DMS 273 treated with DMSO at 0.1 percent for 48 hours (cell line): ENCODE measurements at places on chromosomes 12 and 14.

DNA sequence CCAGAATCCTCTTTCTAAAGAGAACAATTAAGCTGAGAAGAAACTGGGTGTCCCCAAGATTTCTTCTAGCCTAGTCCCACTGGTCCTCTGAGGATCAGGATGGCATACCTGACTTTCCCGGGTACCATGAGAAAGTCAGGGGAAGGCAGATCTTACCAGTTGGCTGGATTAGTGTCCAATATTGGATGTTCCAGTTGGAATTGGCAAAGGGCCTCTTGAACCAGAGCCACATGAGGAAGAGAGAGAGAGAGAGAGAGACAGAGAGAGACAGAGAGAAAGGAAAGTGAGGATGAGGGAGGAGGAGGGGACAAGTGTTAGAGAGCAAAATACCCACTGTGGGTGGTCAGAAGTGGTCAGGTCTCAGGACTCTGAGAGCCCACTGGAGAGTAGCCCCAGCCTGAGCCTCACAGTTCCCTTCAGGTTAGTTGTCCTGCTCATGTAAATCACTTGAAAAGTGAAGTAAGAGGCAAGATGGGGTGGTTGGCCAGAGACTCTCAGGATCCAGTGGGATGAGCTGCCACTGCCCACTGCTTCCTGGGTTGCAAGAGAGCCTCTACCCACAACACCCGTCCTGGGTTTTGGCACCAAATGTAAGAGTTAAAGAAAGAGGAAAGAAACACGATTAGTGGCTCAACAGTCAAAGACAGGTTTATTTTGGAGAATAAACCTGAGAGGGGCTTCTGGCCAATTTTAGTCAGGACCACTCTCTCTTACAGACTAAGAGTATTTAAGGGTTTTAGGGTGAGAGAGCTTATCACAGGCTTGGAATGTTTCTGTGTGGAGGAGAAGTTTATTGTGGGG, 28.4 kb upstream of the A2M start:
- DNase-seq: no peak

DNA sequence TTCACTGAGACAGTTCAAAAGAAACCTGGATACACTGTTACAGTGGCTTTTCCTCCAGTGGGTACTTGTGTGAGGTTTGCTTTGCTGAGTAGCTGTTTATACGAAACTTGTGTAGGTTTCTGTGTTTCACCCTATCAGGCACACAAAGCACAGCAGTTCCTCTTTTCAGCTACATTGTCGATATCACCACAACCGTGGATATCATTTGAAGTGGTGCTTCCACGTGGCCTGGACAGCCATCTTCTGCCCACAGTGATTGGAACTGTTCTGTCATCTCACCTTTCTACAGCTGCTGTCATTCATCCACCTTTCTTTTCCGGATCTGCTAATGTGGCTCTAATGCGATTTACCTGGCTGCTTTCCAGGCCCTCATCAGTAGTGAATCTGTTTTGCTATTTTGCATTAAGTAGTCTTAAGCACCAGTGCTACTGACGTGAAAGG, 368.8 kb downstream of the SYT1 start:
- DNase-seq: no peak

- no peak for DNase-seq
Measured at GRCh38 chr12:104596134-104596799, 139.5 kb downstream of the CHST11 start.

DNA sequence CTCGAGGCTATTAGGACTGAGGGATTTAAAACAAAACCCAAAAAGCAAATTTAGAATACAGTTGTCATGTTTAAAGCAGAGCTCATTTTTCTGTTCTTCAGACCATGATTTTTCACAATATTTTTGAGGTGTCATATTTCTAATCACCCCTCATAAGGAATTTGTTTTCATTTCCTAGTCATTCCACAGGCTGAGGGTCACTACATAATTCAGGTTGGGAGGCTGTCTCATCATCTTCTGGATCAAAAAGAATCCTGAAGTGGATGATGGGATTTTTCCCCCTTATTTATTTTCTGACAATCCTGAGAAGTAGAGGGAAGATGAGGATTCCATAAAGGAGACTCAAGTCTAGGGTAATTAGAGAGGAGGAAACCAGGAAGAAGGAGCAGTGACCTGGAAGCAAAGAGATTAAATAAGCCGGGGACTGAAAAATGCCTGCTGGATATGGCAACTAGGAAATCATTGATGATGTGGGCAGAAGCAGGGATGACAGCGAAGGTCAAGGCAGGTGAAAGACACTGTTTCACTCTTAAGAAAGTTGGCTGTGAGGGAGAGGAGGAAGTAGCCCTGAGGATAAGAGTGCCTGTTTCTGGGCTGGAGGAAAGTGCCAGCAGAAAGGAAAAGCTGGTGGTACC, 9.0 kb upstream of the PCNX1 start:
- no peak for DNase-seq

GRCh38 chr14:32087173-32087861, 10.2 kb downstream of the ARHGAP5 start:
- DNase-seq: no peak

DNA sequence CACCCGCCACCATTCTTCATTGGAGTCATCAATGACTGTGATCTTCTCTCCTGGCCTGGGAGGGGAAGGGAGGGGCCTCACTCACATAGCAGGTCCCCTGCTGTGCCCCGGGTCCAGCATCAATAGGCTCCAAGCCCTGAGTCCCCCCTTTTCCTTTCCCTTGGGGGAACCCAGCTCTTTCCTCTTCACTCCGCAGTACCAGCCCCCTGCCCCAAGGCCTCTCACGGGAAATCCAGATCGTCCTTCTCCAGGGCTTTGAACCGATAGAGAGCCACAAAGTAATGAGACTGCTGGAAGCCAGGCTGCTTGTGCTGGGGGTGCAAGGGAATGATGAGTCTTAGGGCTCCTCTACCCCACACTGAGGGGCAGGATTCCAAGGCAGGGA, 6.7 kb downstream of the STAC3 start:
- DNase-seq: no peak

- DNase-seq: no peak
Measured at GRCh38 chr14:33307691-33308251, 369.1 kb downstream of the NPAS3 start.

DNA sequence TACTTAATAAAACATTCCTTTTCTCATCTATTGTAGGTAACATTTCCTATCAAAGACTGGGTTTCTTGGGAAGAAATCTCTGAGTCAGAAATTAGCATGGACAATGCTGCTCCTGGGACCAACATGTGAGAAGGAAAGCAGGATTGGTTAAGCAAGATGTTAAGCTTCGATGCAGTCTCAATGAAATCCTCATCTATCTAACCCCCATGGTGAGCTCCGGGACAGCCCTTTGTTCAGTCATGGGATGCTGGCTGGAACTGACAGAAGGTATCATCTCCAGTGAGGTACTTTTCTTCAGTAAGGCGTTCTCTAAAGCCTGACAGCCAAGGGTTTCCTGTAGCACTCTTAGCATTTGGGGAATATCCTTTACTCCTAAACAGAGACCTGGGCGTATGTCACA, 82.8 kb upstream of the SINHCAF start:
- no peak for DNase-seq

- no peak for DNase-seq
Measured at GRCh38 chr14:94237046-94237445, 56.0 kb downstream of the SERPINA10 start.

DNA sequence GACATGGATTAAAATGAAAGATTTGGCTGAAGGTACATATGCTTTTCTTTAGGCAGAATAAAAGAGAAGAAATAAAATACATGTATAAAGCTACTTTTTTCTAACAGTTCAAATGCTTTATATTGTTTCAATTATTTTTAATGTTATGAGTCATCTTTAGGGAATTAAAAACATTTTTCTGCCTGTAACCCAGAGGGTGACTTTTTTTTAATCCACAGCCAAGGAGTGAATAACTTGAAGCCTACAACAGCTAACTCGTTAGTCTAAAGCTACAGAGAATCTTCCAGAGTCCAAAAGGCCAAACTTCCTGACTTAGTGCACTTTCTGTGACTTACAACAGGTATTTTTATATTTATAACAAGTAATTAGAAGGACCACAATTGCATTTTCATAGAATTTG, 151.6 kb downstream of the SEC23A start:
- no peak for DNase-seq

- DNase-seq: no peak
Measured at GRCh38 chr12:113403435-113404415, at the start of gene SDS. Gene SDS (minus strand): TSS chr12:113403887. CDS start chr12:113399708, 4,179 bp downstream.

DNA sequence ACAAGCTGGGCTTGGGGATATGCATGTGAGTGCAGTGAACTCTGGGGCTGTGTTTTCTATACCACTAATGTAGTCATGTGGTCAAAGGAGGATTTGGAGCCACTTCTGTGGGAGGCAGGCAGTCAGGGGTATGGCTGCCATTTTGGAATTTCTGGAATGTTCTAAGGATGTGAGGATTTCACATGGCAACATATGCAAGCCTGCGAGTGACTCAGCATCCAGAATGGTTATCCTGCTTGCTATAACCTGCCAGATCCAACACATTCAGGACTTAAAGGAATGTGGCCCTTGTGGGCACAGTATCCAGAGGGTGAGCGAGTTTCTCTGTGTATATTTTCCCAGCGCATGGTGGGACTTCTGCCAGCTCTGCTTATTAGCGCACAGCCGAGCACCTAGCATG, 249.2 kb upstream of the PWP1 start:
- no peak for DNase-seq

DNA sequence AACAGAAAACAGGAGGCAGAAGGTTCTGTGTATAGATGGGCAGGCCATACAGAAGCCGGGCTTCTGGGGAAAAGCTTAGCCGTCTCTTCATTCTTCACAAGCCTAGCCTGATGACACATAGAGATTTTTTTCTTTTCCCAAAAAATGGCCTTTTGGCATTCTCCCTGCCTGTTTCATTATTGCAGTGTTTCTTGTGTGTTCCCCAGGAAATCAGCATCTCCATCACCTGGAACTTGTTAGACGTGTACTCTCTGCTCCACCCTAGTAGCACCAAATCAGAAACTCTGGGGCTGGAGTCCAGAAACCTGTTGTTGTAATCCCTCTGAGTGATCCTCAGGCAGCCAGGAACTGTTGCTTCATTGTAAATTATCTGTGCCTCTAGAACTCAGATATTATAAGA, 388.1 kb downstream of the CCDC91 start:
- no peak for DNase-seq

- no peak for DNase-seq
Measured at GRCh38 chr12:7101694-7102131, 7.3 kb downstream of the C1RL start.
